GM12865 (cell line): ENCODE measurements at places on chromosomes 5 and 9.
A peak's percentile ranks its signal among the peaks of the same experiment; 100 is the strongest.

- DNase-seq: peak; percentile 83
These were observed 83.5 kb downstream of the PDE4D start for GRCh38 chr5:59810041-59810440.

- DNase-seq: no peak
These were observed 867 bp downstream of the SYK start for GRCh38 chr9:90802386-90802985.

- DNase-seq: no peak
These were observed 597.5 kb upstream of the MEF2C start for GRCh38 chr5:89480406-89481007.

DNA sequence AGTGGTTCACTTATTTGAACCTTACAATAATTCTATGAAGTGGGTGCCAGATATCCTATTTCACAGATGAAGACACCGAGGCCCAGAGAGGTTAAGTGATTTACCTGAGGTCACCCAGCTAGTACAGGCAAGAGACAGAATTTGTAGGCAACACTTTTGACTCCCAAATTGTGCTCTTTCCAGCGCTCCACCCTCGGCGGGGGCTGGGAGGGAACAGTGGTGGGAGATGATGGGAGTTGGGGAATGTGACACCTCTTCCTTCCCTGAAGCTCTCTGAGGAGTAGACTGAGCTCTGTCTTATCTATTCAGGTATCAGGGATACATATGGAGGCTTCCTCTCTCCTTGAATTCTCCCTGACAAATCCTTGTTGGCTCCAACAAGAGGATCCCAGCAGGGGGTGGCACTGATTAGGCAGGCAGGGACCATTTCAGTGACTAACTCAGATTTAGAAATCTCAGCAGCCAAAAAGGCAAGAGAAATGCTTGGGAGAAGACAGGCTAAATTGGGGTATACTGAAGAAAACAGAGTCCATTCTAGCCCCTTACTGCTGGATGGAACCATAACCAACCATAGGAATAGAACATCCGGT is 95.8 kb upstream of the PANK3 start:
- DNase-seq: no peak

DNA sequence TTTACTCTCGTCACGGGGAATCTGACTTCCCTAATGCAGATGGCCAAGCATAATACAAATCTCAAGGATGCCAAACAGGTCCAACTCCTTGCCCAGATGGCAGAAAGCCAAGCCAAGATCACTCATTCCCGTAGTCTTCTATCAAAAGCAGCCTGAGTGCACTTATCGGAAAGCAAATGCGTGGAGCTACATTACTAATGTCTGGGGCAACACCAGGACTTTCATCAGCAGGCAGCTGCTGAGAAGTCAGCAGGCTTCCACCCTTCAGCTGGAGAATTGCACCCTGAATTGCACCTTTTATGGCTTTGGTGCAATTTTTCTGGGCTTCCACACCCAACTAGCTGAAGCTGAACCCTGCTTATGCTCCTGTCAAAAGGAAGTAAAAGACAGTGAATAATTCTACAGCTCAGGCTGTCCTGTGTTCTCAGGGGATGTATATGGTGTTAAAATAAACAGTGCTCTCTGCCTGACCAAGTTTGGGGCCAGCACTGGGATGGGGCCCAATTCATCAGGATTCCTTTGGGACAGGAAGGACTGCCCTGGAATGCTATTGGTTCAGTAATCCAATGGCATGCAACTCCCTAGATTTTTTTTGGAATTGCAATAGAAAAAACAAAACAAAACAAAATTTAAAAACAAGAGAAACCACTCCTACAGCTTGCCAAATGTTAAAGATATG is 92.6 kb downstream of the DPYSL3 start:
- no peak for DNase-seq

- DNase-seq: no peak
These were observed 228.2 kb upstream of the GRIN3A start for GRCh38 chr9:101966691-101967090.

DNA sequence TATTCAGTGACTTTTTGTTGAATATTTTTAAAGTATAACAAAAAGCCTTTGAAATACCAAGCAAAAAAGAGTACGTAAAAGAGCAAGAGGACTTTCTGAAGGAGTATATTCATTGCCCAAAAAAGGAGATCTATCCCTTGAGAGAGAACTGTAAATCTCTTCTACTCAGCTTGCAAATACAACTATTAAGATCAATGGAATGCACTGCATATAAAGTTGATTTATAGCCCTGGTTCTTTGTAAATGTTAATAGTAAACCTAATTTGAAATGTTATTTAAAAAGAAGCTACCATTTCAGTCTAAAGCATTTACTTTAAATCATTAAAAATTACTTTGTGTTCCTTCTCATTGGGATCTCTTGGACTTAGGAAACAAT is 168.1 kb downstream of the PDE4D start:
- no peak for DNase-seq
